ENCODE measurements at places on chromosomes 6 and 20.
A peak's percentile ranks its signal among the peaks of the same experiment; 100 is the strongest.

- DNase-seq = no peak
Measured at GRCh38 chr20:6767126-6767535, 355 bp upstream of the BMP2 start.

DNA sequence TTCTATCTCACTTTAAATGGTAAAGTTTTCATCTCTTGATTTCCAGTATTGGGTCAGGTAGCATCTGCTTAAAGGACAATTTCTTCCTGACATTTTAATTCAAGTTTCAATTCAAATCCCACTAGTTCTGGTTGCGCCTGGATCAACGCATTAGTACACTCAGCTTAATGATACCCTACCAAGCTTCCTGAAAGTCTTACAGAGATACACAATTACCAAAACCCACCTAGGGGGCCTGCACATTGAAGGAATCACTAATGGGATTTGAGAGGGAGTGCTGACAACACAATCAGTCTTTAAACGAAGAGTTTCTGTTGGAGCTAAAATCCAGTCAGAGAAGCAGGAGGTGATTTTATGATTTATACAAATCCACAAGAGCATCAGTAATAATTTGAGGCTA lies 293.0 kb downstream of the PHF3 start:
- no peak for DNase-seq

DNA sequence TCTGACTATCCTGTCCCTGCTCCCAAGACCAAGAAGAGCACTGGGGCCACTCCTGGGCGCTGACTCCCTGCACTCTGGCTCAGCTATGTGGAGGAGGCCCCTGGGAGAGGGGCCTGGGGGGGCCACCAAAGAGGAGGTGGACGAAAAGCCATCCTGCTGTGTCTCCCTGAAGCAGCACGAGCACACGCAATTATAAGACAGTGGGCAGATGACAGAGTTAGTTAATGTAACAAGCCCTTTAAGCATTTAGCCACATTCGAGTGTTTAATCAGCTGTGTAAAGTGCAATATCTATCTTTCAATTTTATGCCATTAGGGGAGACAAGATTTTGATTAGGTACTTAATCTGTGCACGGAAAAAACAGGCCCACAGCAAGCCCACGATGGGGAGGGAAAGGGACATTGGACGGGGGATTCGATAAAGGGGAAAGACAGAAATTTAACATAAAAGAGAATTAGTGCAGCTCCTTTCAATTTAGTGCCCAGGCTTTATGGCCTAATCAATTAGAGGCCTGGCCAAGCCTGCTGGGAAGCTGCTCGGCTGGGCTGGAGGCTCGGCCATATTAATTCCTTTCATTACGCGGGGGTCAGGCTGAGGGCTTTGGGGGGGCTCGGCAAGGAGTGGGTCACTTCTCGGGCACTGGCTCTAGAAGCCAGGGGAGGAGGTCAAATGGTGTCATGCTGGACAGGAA lies 286.2 kb downstream of the DHX35 start:
- DNase-seq = no peak

DNA sequence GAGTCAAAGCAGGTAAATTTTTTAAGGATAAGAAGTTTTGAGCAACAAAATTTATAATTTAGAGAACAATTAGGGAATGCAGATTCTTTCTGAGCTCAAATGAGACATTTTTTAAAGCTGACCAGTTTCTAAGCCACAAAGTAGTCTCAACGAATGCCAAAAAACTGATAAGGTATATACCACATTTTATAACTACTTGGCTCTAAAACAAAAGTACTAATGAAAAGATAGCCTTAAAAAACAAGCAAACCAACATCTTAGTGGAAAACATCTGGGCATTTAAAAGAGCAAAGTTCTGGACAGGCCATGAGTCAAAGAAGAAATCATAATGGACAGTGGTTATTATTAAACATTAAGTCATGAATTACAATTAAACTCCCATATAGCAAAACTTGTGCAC lies 23.2 kb upstream of the RNF146 start:
- no peak for DNase-seq

- DNase-seq = peak; percentile 92
Measured at GRCh38 chr6:107459283-107460082, at the start of gene PDSS2. PDSS2 (minus strand) TSS chr6:107459564; CDS start chr6:107459285, 279 bp downstream.

GRCh38 chr6:14476793-14477531 lies 359.4 kb downstream of the CD83 start:
- no peak for DNase-seq

DNA sequence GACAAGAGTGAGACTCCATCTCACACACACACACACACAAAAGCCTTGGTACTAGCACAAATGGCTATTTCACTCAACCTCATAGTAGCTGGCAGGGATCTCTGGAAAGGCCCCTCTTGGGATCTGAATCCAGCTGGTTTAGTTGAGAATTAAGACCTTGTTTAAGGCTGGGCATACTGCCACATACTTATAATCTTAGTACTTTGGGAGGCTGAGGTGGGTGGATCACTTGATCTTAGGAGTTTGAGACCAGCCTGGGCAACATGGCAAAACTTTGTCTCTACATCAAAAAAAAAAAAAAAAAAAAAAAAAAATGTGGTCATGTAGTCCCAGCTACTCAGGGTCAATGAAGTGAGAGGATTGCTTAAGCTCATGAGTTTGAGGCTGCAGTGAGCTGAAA lies 628.3 kb downstream of the MMUT start:
- no peak for DNase-seq

DNA sequence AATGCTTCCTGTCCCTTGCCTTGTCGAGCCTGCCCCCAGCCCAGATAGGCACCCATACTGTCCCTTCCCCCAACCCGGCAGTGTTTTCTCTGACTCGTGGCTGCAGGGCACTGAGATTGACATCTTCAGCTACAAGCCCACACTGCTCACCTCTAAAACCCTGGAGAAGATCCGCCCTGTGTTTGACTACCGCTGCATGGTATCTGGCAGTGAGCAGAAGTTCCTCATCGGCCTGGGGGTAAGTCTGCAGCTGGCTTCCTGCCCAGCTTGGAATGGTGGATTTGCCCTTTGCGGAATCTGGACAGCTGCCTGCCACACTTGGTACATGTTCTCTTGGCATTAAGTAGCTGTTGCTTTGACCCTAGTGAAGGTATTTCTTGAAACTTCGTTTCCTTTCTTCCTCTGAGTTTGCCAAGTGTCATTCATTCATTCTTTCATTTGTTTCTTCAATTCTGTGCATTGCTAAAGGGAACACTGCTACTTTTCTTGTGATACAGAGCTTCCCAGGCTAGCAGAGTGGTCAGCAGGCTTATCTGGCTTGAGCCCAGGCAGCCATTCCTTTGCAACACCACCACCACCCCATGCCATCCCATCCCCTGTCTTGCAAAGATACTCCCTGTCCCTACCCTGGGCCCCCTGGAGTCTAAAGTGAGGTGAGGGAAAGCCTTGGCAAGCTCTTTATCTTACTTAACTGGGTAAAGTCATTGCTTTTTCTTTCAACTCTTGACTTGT lies 26.2 kb downstream of the CCDC167 start:
- peak; percentile 23 for DNase-seq

DNA sequence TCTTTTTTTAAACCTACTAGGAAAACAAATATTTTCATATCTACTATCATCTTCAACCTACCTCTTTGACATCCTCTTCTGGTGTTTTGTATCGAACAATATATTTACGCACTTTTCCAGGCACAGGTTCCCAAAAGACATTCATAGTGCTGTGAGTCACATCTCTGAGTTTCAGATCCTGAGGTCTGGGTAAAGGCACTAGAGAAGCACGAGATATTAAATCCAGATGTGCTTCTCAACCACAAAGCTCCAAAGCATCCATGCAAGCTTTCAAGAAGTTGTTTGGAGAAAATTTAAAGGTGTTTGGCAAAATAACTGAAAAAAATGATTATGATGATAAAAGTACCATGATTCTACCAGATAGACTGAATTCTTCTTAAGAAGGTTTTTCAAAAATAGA lies 62.7 kb downstream of the COL12A1 start:
- no peak for DNase-seq

- DNase-seq = no peak
Measured at GRCh38 chr20:21101932-21102575, 4.1 kb downstream of the LINC00237 start.

DNA sequence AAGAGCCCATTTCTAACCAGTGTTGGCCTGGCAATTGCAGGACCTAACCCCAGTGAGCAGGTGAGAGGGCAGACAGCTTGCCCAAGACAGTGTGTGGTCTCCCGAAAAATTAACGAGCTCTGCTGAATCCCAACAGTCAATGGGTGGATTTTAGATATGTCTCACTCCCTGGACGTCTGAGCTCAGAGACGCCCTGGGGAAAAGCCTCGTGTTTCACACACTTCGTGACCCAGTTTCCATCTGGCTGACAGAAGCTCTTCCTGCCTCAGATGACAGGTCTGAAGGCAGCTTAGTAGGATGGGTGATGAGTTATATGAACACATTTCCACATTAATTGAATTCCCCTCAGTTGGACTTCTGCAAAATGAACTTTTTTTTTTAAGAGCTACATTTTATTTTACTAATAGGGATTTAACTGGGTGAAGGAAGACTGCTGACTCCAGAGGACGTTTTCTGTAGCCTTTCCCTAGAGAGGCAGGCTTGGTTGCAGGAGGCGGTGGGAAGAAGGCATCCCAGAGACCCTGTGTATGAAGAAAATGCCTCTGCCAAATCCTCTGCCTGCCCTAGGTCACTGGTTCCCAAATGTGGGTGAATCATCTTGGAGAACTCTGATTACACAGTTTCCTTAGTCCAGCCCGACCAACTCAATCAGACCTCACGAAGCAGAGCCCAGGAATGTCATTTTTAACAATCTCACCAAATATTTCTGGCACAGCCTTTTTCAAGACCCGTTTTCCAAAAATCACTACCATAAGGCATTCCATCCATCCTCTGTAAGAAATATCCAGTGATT lies 71.7 kb upstream of the LY86 start:
- DNase-seq = no peak

- no peak for DNase-seq
Measured at GRCh38 chr6:133804265-133804664, 84.6 kb upstream of the TCF21 start.
